ENCODE measurements at places on chromosomes 6 and 20.
A peak's percentile ranks its signal among the peaks of the same experiment; 100 is the strongest.

GRCh38 chr20:34850969-34851368 lies 21.7 kb downstream of the GGT7 start:
- no peak for DNase-seq

DNA sequence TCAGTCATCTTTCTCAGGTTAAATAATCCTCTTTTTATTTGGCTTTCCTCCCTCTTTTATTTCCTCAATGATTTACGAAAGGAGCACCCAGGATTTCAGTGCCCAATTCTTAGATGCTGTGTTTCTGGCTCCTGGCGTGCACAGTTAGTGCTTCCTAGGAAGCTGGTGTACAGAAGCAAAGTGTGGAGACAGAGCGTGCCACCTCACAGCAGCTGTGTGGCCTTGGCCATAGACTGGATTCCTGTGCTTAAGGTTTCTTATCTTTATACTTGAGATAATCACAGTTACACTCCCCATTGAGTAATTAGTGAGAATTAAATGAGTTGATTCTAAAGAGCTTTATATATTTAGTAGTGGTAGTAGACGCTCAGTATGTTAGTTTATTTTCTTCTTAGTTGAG lies 39.7 kb upstream of the GJA1 start:
- no peak for DNase-seq

DNA sequence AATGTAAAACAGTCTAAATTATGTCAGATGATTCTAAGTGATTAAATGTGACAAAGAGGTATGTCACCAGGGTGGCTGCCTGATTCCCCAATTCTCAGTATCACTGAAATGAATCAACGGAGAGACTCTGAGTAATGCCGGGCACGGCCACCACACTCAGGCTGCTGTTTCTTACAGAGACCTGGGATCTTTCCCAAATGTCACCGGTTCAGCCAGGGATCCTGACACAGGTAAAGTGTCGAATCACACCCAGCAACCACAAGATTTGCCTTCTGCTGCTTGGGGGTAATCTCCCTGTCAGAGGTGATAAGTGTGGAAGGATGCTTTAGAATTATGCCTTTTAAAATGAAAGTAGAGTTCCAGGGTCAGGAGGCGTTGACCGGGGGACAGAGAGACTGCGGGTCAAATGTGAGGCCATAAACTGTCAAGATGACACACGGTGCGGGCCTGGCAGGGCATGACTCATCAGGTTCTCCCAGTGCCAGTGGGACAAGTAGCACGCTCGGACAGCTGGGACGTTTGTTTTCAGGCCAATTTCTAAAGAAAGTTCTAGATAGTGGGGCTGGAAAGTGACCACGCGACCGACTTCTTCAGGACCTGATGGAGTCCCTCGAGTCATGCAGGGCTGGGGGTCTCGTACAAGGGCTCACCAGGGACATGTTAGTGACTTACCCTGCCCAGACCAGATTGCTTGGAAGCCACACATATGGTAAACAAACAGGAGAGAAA lies 48.9 kb downstream of the PRDM1 start:
- DNase-seq: no peak

DNA sequence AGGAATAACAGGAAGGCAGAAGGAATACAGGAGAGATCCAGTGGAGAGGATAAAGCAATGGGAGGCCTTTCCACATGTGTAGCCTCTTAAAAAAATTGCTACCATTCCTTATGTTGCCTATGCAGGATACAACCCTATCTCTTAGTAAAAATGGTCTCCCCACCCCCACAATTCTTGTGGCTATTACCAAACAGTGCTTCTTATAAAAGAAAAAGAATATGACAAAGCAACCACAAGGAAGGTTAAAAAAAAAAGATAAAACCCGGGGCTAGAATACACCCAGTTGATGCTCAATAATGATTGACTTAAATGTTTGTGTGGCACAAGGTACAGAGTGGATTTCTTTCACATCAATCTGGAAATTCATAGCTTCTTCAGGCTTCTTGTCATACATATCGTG lies 250.9 kb downstream of the HIVEP2 start:
- no peak for DNase-seq

- no peak for DNase-seq
Observed at GRCh38 chr20:3374296-3374695, 33.2 kb downstream of the DNAAF9 start.

DNA sequence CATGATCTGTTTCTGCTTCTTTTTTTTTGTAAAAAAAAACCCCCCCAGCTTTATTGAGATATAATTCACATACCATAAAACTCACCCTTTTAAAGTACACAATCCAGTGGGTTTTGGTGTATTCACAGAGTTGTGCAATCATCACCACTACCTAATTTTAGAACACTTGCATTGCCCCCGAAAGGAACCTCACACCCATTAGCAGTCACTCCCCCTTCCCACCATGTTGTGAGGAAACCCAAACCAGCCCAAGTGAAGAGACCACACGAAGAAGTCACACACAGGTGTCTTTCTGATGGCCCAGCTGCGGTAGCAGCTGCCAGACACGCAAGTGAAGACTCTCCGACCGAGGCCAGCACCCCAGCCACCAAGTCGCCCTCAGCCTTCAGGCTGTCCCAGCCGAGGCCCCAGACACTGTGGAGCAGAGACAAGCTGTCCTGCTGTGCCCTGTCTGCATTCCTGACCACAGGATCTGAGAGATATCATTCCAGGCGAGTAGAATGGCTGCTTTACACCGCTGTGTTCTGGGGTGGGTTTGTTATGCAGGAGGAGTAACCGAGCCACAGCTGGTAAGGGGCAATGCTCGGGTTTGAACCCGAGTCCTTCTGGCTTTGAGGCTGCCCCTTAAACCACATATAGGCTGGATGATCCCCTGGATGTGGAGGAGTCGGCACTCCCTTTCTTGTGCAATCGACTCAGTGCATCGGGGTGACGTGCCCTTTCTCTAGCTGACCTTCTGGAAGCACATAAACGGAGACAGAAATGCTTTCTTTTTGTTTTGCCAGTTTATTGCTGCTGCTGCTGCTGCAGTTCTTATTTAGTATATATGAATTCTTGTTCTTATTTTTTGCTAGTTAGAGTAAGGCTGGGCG lies 59.1 kb upstream of the PTPN1 start:
- no peak for DNase-seq

DNA sequence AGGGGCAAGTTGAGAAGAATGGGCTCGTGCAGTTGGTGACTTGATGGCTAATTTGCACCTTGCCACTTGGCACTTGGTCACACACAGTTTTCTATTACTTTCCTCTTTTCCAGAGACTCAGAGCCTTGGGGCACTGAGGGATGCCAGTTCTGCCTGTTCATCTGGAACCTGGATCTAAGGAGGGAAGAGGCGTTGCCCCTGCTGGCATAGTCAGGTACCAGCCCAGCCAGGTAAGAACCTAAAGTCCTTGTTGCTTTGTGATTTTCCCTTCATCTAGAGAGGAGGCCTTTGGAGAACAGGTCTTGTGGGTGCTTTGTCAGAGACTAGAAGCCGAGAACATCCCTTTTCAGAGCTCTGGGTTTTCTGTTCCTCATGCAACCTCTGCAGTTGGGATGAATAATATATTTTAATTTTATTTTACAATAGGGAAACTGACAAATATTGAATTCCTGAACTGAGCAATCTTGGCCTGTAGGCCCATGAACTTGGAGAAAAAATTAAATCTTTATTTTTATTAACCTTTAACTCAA lies 11.4 kb downstream of the SYTL3 start:
- DNase-seq: no peak

- DNase-seq: peak; percentile 19
Observed at GRCh38 chr20:63223121-63223825, 7.3 kb upstream of the YTHDF1 start.

DNA sequence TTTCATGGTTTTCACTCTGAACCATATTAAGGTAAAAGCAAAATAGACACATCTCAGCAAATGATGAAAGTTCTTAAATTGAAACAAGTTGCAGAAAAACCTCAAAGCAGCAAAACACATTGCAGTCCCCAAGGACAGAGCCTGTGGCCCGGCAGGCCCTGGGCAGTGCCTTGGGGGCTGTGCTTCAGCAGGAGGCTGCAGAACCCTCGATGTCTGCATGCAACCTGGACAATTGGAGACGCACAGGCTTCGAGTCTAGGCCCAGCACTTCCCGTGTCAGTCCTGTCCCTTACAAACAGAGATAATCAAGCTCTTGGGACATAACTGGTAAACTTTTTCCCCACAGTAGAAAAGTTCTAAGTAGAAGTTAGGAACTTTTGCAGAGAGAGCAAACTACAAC lies 9.2 kb downstream of the PYGB start:
- DNase-seq: no peak

DNA sequence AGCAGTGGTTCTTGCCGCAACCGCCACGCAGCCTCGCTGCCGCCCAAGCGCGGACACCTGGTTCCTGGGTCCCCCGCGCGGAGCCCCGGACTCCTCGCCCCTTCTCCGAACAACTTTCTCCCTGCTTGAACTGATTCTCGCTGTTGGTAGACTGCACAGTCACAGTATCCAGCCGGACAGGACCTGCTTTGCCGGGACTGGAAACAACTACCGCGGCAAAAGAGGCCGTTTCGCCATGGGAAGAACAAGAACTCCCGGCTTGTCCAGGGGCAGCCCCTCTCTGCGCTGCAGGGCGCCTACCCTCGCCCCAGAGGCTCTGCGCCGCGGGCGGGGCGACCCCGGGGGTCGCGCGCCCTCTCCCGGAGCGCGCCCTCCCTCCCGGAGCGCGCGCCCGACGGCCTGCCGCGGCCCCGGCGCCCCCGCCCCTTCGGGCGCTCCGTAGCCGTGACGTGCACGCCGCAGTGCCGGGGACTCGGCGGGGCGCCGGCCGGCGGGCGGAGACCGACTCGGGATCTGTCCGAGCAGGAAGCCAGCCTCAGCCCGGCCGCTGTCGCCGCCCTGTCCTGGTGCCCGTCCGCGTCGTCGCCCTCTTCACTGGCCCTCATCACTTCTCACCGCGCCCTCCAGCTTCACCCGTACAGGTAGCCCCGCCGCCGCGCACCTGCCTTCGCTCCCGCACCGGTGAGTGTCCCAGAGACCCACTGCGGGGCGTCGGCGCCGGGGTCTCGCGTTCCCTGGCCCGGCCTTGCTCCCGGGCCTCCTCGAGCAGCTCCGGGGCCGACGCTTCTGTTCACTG lies at the start of gene MYO6:
Gene MYO6, plus strand, starts transcription at position 497 of the 796 bp plus-strand sequence. CDS start 68,309 bp downstream, outside the sequence.
- DNase-seq: peak; percentile 16

DNA sequence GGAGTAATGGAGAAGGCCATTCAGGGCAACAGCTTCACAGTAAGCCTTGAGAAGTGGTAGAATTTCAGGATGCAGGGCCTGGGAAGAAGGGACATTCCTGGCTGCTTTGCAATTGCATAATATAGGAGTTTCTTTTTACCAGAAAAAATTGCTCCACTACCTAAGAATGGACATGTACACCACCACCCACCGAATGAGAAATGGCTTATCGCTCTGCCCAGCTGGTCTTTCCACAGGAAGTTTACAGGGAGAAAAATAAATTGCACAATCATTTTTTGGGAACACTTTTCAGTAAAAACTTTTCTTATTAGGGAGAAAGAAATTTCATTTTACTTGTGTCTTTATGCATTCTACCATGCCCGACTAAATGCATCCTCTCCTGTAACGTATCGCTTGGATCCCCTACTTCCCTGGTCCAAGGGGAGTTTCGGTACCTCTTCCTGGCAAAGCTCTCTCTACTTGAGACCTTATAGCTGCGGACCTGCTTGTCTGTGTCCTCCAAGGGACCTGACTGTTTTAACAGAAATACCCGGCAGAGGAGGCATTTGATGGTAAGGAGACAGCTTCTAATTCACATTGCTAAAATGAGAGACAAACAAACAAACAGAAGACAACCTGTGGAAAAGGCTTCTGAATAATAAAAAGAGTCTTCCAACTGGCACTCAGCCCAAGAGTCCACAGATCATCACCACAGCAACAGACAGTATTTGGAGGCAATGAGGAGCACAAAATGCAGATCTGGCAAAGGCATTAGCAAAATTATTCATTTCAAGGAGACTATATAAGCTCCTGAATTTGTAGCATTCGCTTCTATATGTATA lies 54.2 kb downstream of the MAP3K5 start:
- no peak for DNase-seq

DNA sequence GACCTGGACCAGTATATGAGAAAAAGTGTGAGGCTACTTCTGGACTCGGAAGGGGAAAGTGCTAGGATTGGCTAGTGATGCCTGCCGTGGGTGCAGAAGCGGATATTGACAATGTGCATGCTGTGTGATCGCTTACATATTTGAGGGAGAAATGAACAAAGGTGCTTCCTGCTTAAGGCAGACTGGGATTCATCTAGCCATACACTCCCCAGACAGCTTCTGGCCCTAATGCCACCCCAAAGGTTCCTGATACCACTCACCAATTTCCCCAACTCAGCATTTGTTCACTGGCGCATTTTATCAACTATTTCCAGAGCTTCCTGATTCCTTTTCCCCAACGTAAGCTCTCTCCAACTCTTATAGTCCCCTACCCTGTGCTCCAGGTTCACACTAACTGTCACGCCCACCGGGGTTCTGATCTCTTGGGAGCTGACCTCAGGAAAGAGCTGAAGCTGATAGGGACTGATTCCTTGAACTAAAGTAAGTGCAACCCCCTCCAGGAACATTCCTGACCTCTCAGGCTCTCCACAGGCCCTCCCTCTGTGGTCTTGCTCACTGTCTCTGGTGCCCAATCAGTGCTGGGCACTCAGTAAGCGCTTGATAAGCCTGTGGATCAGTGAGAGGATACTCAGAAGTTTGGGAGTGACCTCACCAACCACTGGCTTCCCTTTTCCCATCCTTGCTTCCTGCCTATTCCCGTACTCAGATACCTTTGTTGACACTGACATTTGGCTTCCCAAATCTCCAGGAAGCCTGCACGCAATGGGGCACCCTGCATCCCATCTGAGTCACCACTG lies 73.3 kb downstream of the MRPL14 start:
- DNase-seq: no peak

GRCh38 chr6:134840086-134840867 lies 109.6 kb downstream of the ALDH8A1 start:
- DNase-seq: no peak

DNA sequence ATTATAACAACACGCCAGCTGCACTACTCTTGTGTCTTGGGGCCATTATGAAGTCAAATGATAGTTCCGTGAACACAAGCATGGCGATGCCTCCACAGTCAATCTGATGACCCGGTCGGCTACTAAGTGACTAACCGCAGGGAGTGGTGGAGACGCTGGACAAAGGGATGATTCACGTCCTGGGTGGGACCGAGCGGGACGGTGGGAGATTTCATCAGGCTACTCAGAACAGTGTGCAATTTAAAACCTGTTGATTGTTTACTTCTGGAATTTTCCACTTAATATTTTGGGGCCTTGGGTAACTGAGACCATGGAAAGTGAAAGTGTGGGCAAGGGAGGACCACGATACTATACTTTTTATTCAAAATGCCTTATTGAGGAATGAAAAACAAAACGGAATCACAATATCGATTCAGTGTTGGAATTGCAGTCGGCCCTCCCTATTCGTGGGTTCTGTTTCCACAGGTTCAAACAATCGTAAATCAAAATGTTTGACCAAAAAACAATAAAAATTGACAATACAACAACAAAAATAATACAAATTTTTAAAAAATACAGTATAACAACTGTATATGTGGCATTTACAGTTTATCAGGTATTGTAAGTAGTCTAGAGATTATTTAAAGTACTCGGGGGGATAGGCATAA lies 66.5 kb downstream of the MYLK4 start:
- DNase-seq: no peak

Data from activated T-helper 1 cell treated with anti-CD3 and anti-CD28 coated beads, Interleukin-12 subunit alpha, Interleukin-12 subunit beta, Interleukin-2, Interleukin-4 antibody, amounts not matched to agents 30 ng/mL and 10 ng/mL and 1 ng/mL, durations not matched to agents 14 hours and 24 hours and 36 hours (primary cell).